SIG-M5 (cell line): ENCODE measurements at places on chromosomes 2 and 18.

DNA sequence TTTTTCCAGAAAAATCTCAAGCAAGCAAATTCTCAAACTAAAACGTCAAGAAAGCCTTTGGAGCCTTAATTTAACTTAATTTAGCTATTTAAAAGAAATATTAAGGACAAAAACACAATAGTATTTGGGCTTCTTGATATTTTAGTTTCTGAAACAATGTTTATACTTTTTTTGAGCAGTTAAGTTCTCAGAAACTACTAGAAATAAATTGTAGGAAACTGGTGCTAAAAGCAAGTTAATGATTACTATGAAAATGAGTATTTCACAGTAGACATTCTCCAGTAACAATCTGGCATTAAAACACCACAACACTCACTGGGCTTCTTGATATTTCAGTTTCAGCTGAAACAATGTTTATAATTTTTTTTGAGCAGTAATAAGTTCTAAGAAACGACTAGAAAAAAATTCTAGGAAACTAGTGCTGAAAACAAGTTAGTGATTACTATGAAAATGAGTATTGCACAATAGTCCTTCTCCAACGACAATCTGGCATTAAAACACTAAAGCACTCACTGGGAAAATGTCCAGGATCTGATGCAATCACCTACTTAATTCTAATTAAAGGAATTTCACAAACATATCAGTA is 45.1 kb downstream of the TRAK2 start:
- DNase-seq: no peak

DNA sequence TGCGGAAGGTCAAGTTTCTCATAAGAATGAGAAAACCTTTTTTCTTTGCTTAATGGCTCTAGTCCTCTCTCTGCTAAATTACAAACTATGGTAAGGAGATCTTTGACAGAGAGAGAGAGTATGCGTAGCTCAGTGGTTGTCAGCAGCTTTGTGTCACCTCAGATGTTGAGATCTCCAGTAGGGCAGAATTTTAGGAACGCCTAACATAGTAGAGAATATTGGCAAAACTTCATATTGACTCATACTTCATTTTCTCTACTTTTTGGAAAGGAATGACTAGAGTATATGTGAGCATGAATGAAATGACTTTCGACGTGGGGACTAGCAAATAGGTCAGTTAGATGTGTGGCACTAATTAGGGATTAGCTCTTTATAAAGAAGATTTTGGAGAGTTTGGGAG is 64.0 kb downstream of the WDR7 start:
- DNase-seq: no peak

DNA sequence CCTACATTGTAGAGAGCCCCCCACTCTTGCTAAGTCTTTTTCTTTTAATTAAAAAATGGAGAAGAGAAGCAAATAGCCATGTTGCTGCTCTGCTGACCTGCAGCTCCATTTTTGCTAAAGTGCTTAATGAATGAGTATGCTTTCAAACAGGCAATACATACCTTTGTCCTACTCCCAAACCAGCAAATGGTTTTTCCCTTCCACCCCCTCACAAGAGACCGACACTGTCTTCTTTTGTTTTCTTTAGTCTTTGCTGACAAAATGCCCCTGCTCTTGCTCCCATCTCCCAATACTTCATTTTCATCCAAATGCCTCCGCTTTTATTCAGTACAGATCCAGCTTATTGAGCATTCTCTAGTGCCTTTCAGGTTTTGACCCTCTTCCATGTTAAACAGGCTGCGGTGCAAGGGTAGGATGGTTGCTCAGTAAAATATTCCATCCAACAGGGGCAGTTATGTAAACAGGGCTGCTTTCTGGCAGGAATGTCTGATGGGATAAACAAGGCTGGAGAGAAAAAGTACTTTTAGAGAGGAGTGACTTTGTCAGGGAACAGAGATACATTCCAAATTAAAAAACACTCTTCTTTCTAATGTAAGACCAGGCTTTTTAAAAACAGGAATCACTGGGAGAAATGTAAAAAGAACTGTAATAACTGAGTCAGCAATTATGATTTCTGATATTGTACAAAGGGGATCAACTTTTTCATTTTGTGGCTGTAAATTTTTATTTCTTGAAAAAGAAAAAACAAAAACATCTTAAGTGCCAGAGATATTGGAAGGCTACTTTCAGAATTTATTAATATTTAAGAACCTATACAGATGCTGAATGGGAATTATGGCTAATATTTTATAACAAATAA is 136.8 kb downstream of the MEP1B start:
- DNase-seq: no peak

GRCh38 chr18:76493213-76494161 is 1.6 kb downstream of the ZNF516 start:
- DNase-seq: no peak

- no peak for DNase-seq
Observed at GRCh38 chr2:129296396-129296795, 683.1 kb upstream of the RAB6C start.

GRCh38 chr2:60480089-60480773 is 73.2 kb downstream of the BCL11A start:
- DNase-seq: no peak

DNA sequence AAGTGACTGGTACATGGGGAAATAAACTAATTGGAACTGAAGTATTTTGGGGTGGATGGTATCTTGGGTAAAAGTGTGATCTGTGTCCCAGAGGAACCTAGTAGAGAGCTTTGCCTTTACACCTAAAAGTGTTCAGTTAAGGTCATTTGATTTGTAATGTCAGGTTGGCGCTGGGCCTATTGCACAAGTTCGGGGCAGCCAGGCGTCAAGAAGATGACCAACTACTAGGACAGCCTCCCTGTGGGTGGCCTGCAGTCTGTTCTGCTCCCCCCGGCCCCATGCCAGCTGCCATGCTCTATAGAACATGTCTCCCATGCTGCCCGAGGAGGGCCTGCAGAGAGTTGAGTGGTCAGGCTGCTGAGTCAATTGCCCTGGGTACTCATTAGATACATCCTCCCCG is 10.1 kb downstream of the RRM2 start:
- no peak for DNase-seq

DNA sequence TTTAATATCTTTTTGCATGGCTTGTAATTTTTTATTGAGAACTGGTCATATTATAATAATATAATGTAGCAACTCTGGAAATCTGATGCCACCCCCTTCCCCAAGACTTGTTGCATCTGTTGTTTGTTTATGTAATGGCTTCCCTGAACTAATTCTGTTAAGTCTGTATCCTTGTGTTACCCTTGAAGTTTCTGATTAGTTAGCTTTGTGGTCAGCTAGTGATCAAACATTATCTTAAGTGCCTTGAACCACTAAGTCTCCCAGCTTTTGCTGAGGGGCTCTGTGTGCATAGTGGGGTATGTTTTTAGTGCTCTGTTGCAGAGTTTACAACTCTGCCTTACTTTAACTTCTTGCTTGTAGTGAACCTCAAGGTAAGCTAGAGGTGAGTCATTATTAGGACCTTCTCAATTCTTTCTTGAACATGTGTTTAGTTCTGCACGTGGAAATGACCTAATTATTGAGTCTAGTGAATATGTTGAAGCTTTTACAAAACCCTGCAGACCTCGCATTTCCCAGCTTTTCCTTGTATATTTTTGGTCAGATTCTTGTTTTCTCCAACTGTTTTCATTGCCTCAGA is 24.8 kb downstream of the SMCHD1 start:
- no peak for DNase-seq

- DNase-seq: no peak
Observed at GRCh38 chr2:227462462-227462951, 9.4 kb upstream of the AGFG1 start.

GRCh38 chr2:231065966-231066365 is 9.3 kb downstream of the PSMD1 start:
- no peak for DNase-seq

DNA sequence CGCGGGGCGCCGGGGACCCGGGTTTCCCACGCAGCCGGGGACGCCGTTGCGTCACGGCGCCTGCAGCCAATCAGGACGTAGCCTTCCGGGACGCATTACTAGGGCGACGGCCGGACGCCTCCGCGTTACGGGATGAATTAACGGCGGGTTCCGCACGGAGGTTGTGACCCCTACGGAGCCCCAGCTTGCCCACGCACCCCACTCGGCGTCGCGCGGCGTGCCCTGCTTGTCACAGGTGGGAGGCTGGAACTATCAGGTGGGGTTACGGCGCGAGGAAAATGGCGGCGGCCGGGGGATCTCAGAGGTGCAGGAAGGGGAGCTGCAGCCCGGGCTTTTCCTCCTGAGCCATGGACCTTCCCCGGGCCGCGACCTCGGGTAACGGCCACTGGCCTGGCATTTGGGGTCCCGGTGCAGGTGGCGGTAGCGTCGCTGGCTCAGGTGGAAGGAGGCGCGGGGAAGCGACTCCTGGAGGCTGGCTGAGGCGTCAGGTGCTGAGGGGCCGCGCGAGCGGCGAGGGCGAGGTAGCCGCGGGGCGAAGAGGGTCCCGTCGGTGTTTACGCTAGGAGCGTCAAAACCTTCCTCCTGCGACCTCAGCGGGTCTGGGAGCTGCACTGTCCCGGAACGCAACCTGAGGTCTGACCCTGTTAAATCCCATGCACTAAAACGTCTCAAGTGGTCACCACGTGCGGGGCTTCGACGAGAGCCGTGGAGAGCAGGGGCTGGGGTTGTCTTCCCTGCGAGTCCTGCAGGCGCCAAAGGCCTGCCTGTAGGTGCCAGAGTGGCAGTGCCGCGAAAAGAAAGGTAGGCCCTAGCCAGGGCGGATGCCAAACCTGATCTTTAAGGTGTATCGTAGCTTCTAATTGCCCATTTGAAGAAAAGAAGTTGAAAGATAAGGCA is at the start of gene LCLAT1:
Gene LCLAT1, plus strand, starts transcription at position 98 of the 897 bp plus-strand sequence. CDS start 78,345 bp downstream, outside the sequence.
- DNase-seq: no peak

- no peak for DNase-seq
Observed at GRCh38 chr2:212712466-212712865, 173.9 kb upstream of the ERBB4 start.

GRCh38 chr18:50614838-50615237 is 55.0 kb downstream of the MAPK4 start:
- DNase-seq: no peak

- no peak for DNase-seq
Observed at GRCh38 chr18:40769786-40770185, 1185.2 kb upstream of the PIK3C3 start.
